ENCODE measurements at places on chromosomes 6 and 20.

DNA sequence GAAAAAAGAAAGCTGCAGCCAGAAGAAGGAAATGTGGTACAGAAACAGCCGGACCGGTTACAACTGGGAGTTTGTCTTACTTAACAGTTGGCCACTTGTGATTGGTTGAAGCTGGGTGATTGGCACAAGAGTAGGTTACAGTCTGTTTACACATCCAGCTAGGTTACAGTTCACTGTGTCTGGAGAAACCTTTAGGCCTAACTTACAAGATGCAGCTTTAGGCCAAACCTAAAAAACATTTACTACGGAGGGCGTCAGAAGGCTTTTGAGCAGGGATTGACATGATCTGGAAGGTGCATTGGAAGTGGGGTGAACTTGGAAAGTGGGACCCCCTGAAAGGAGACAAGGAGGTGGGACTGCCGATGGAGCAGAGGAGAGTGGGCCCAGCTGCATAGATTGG, 122.3 kb downstream of the BANF2 start:
- no peak for DNase-seq

- no peak for DNase-seq
Measured at GRCh38 chr20:25859649-25860530, 163.2 kb upstream of the ZNF337 start.

- no peak for DNase-seq
Measured at GRCh38 chr6:116390581-116390980, 19.8 kb downstream of the DSE start.

GRCh38 chr6:30611150-30611855, 5.7 kb downstream of the PPP1R10 start:
- DNase-seq = no peak

DNA sequence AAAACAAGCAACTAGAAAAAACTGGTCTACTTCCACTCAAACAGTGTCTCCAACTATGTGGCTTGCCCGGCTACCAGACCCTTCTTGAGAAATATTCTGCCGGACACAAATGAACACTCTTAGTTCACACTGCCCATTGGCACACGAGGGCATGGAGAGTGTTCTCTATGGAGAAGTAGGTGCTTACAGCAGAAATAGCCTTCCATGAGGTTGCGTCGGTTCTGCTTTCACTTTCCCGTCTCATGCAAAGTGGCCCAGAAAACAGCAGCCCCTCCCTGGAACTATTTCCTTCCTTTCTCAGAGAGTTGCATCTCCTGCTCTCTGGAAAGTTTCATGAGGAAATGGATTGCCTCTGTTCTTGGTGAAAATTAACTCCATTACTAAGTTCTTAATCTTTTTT, 9.5 kb upstream of the HLA-DOA start:
- peak; percentile 50 for DNase-seq

DNA sequence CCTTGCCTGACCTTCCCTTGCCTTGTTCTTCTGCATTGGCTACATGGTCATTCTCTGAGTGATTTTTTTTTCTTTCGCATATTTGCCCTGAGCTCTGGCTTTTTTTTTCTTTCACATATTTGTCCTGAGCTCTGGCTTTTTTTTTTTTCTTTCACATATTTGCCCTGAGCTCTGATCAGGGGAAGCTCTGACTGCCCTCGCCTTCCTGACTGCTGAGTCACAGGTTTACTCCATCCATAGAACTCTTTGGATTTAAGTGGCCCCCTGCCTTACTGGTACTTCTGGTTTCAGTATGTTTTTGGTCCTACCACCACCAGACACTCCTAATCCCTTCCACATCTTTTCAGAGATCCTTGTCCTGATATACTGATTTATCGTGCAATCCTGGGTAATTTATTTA, 201.1 kb downstream of the OGFRL1 start:
- peak; percentile 24 for DNase-seq

DNA sequence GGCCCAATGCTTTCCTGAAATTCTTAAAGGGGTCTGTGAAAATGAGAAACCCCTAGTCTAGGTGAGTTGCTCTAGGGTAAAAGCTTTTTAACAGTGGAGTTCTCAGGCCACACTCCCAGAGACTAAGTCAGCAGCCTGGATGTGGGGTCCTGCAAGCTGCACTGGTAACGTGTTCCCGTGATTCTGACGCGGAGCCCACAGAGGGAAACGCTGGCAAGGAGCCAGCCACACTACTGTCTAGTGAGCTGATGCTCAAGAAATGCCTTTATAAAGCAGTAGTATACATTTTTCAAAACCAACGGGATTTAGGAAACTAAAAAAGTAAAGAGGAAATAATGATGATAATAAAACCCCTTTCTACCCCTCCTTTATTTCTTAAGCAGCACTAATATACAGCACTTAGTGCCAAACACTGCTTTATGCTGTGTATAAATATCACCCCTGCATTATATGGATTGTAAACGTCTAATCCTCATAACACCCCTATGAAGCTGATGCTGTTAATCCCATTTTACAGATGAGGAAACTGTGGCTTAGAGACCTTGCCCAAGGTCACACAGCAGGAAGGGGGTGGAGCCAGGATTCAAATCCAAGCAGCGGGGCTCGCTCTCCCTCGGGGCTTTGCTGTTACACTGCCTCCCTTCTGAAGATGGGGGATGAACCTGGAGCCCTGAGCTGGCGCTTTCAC, 25.0 kb downstream of the KCNK15 start:
- DNase-seq = no peak

- peak; percentile 26 for DNase-seq
Measured at GRCh38 chr6:67009818-67010217, 1302.8 kb upstream of the EYS start.

GRCh38 chr20:51360451-51361201, 181.9 kb downstream of the NFATC2 start:
- no peak for DNase-seq

Measured in LoVo (cell line).